ENCODE measurements at places on chromosomes 7 and 10.

DNA sequence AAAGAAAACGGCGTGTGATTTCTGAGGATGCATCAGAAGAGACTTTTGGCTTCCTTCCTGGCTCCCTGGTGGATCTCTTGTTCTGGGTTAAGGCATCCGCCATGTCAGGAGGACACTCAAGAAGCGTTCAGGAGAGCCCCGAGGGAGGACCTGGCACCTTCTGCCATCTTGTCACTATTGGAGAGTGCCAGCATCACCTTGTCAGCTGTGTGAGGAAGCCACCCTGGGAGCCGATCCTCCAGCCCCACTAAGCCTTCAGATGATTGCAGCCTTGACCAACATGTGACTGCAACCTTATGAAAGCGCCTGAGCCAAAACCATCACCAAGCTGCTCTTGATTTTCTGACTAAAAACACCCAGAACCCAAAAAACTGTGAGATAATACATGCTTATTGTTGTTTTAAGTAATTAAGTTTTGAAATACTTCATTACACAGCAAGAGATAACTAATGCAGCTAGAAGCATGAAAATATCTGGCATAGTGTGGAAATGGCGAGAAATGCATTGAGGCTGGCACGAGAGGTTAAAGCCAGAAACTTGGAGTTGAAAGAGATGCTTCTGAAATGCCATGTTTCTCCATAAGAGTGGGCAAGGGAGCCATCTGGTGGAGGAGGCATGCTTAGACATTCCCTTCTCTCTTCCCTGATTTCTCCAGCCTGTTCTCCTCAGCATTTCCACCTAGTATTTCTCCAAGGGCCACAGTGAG, 5.4 kb upstream of the ZFYVE27 start:
- DNase-seq: peak; percentile 60

- DNase-seq: no peak
Observed at GRCh38 chr7:117435475-117436043, 8.3 kb upstream of the ASZ1 start.

DNA sequence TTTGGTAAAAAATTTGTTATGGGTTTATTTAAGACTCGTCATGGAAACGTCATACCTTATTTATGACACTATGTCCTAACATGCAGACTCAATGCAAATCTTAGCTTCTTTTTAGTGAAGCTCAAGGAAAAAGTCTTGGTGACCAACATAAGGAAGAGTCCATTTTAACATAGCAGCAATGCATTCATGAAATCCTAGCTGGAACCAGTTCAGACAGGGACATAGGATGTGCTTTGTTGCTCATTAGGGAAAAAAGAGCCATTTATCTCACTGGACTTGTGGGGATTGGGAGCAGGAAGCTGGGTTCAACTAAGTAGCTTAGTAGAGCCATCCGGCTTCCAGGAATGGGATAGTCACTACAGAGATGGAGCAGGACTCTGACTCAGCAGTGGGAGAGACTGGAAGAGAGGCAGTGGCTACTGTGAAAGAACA, 100.7 kb upstream of the DKK1 start:
- no peak for DNase-seq

DNA sequence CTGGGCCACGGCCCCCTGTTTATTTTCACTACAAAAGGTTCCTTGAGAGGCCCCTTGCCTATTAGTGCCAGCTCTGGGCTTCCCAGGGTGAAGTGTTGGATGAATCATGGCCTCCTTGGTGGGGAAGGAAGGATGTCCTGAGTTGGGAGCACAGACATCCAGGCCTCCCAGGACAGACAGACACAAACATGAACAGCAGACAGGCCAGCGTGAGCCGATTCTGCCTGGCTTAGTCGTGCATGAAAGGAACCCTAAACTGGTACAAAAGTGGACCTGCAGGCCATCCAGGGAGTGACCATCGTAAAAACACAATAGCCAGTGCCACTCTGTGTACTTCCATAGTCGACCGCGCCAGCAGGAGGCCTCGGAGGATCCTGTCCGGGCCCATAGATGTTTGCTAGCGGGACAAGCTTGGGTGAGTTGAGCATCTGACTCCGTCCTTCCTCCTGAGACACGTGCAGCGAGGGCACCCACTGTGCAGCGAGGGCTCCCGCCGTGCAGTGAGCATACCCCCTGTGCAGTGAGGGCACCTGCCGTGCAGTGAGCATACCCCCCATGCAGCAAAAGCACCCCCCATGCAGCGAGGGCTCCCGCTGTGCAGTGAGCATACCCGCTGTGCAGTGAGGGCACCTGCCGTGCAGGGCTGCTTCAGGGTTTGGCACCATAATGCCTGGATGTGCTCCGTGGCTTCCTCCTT, 51.3 kb upstream of the PRKAR1B start:
- DNase-seq: no peak

GRCh38 chr10:106401161-106401560, 763.3 kb downstream of the SORCS1 start:
- no peak for DNase-seq

DNA sequence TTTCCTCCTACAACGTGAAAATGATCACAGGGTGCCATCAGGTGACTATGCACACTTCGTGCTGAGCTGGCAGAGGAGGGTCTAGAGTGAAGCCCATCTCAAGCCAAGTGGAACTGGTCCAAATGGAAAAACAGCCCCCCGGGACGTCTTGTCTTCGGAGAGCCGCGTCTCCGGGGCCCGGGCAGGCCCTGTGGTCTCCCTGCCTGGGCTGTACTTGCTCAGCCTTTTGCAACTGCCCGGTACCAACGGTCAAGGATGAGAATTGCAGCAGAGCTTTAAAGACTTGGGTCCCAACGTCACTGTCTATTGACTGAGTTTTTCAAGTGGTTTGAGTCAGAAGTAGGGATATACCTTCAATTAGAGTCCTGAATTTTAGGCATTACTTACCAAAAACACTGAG, 315.5 kb downstream of the PTPRN2 start:
- DNase-seq: no peak

- no peak for DNase-seq
Observed at GRCh38 chr10:31804352-31804810, 124.2 kb downstream of the ARHGAP12 start.

DNA sequence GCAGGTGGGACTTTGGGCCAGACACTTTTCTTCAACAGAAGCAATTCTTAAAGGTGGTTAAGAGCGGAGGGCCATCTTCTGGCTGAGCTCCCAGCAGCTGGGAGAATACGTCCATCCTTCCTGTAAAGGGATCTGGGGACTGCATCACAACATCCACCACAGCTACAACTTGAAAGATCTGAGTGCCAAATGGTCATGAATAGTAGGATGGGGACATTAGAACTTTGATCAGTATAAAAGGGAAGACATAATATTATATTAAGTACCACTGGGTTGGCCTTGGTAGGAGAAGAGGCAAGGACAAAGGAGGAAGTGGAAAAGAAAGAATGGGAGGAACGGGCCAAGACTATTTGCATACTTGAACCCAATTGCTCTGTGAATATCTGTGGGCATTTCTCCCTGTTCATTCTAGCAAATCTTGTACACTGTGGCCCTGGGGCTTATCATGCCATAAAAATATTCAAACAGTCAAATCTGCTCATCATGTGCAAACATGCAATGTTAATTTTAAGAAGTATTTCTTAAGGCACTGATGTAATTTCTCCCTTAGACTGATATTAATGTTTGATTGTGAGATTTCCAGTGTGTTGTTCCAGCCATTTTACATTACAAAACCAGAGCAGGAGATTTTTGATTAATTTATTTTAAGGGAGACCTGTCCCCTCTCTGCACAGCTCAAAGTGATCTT, 65.5 kb upstream of the CREB5 start:
- no peak for DNase-seq

GRCh38 chr7:918441-919113, 35.9 kb downstream of the ADAP1 start:
- no peak for DNase-seq

- DNase-seq: no peak
Observed at GRCh38 chr10:114471906-114472876, 67.9 kb upstream of the AFAP1L2 start.

GRCh38 chr10:59020502-59020901, 155.9 kb upstream of the PHYHIPL start:
- no peak for DNase-seq

GRCh38 chr7:139654276-139655181, 123.3 kb downstream of the HIPK2 start:
- no peak for DNase-seq

DNA sequence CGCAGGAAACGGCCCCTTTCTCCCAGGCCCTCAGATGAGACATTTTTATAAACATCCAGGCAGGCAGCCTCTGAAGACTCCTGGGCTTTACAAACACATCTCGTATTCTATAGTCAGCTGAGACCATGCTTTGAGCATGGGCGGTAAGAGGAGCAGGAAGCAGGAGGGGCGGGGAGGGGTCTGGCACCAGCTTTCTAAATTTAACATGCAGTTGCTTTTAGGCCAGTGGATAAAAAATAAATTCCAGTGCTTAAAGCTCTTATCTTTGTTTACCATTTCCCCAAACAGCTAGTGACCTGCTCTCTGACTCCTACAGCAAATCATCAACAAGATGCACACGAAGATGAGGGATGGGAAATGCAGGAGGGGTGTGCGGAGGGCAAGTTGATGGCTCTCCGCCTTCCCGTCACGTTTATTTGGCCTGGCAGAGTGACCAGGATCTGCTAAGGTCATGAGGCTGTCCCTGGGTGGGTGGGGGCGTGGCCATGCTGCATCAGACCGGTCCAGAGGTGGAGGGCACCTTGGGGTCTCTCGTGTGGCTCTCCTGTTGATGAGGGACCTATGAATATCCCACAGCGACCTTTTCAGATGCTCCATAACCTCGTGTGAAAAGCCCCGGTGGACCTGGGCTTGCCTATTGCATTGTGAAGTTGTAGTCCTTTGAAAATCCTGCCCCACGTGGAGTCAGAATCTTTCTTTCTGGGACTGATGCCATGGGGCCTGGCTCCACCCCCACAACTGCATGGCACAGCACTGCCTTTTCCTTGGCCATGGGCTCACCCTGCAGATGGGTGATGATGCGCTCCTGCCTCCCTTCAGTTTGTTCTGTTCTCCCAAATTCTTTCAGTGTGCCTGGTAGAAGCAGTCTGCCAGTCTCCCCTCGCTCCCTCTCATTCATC, 67.5 kb downstream of the PARP12 start:
- no peak for DNase-seq

DNA sequence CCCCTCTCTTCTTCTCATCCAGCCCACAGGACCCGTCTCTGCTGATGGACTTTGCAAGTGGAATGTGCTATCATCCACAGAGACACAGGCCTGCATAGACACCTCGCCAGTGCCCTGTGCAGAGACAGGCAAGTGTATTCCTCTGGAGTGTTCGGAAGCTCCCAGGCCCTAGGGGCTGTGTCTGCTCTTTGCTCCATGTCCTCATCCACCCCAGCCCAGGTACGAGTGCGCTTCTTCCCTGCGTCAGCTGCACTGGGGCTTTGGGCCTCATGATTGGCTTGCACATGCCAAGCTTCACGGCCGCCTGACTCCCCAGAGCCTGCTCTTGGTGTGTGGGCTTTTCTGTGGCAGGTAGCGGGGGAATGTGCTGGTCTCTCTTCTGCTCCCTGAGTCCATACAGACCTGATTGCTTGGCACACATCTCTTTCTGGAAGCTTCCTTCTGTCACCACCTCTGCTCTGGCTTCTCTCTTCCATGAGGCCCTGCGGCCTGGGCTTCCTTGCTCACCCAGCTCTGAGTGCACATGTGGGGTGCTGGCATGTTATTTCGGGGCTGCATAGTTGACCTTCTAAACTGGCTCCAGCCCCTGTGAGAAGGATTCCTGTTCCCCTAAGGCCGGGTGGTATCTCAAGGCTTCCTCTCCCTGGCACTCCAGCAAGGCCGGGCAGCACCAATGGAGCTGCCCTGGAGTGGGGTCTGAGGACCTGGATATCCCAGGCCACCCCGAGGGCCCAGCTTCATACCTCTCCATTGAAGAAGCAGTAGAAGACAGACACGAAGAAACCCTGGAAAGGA, 27.8 kb downstream of the CRHR2 start:
- DNase-seq: peak; percentile 17

DNA sequence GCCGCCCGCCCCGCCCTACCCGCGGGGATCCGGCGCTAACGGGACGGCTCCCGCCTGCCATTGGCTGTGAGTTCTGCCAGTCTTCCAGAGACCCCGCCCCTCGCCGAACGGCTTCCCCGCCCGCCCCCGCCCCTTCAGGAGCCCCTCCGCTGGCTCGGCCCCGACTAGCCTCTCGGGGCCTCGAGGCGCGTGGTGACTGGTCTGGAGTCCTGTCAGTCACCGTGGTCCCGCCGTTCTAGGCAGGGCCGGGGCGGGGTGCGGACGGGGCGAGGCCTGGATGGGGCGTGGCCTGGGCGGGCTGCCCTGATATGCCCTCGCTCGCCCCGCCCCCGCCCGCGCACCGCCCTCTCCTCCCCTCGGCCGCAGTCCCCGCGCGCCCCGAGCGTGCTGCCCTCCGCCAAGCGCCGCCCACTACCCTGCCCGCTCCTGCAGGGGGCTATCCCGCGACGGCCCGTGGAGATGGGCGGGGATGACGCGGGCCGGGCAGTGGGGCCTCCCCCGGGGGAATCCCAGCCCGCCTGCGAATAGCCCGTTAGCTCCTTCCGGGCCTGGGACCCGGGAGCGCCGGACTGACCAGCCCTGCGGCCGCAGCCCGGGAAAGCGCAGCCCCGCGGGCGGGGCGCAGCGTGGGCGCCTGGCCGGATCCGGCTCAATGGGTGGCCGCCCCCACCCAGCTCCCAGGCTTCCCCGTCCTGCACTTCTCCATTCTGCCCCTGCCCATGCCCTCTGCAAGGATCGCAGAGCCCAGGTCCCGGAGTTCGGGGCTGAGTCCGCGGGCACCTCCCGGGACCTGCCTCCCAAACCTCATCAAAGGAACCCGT, 444 bp upstream of the HIP1 start:
- peak; percentile 98 for DNase-seq

GRCh38 chr7:79523436-79523835, 70.0 kb upstream of the MAGI2 start:
- no peak for DNase-seq

GRCh38 chr10:85658518-85658917, 708.1 kb downstream of the GRID1 start:
- DNase-seq: no peak

DNA sequence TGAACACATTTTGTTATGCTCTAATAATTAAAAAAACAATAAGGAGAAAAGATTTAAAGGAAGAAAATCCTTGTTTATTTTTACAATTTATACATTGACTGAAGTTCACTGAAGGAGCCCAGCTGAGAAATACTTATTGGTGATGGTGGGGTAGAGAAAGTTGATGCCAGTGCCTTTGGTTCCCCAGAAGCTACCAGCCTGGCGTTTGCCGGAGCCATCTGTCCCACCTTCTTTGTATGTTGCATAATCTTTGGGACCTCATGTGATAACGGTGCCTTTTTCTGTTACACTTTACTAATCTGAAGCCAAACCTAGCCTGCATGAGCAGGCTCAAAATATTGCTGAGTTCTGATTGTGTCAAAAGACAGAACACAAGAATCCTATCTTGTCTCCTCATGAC, 22.7 kb downstream of the ZNF365 start:
- DNase-seq: no peak

DNA sequence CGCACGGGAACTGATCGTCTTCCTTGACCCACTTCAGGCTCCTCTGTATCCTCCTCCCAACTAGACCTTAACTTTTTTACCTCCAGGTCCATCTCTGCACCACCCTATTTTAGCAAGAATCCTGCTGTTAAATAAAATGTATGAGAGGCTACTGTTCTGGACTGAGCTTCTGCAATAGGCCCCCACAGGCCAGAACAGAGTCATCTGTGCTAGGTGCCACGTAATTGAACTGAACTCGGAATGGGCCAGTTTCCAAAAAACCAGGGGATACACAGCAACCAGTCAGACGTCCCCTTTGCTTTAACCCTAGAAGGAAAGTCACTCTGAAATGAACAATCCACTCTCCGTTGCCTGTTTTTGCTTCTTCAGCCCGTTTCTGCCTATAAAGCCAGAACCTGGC, 71.3 kb downstream of the CHST15 start:
- no peak for DNase-seq
